ENCODE measurements at places on chromosomes 5 and 9.

DNA sequence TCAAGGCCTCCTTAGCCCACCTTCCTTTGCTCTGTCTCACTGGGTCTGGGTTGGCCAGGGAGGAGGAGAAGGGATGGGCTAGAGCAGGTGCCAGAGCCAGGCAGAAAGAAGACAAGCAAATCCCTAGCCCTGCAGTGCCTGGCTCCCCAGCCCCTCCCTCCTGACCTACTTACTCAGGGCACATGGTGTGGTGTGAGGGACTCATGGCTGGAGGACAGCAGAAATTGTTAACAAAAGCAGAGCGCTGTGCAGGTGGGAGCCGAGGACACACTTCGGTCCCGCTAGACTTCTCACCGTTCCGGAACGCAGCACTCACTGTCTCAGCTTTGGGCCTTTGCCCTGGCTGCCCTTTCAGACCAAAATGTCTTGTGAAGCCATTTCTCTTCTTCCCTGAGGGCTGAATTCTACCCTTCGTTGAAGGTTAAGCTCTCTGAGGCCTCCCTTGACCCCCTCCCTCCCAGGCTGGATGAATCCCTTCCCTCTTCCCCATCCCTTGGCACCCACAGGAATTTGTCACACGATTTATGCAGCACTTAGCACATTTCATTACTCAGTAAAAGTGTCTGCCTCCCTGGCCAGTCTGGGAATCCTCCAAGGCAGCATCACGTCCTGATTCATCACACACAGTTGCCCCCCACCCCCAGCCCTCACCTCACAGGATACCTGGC lies 263.9 kb upstream of the TRPC7 start:
- no peak for DNase-seq

GRCh38 chr5:149681252-149681651 lies 48.9 kb upstream of the PPARGC1B start:
- DNase-seq = no peak

GRCh38 chr9:82052081-82052480 lies 63.5 kb downstream of the SPATA31D1 start:
- DNase-seq = no peak

GRCh38 chr5:106818552-106818951 lies 852.2 kb downstream of the EFNA5 start:
- DNase-seq = no peak

DNA sequence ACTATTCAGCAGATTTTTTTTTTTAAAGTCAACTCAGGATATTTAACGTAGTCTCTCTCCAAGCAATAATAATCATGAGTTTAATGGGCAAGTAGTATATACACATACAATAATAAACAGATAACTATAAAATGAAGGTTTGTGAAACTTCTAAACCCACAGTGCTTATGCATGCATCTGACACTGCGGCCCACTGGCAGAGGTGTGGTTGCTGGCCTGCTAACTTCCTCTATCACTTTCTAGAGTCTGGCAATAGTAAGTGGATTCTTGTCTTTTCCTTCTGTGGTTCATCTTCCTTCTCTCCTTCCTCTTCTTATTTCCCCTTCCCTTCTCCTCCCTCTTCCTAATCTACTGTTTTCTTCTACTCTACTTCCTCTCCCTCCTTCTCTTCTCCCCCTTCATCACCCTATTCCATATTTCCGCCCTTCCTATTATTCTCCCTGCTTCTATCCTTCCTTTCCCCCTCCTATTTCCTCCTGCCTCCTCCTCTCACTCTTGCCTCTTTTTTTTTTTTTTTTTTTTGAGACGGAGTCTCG lies 18.6 kb upstream of the AGXT2 start:
- no peak for DNase-seq

DNA sequence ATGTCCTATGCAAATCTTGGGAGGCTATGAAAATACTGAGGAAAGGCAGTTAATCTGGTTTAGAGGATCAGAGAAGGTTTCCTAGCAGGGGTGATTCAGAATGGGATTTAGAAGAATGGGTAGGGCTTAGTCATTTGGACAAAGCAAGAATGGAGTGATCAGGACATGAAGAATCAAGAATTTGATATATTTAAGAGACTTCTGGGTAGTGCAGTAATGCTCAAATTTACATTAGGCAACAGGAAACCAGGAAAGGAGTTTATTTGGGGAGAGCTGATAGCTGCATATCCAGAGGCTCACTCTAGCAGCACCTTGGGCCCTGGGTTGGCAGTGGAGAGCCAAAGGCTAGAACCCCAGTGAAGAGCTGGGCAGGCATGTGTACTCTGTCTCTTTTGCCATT lies 78.9 kb upstream of the PAPPA start:
- DNase-seq = no peak

GRCh38 chr9:107948601-107949000 lies 459.0 kb upstream of the KLF4 start:
- DNase-seq = no peak

DNA sequence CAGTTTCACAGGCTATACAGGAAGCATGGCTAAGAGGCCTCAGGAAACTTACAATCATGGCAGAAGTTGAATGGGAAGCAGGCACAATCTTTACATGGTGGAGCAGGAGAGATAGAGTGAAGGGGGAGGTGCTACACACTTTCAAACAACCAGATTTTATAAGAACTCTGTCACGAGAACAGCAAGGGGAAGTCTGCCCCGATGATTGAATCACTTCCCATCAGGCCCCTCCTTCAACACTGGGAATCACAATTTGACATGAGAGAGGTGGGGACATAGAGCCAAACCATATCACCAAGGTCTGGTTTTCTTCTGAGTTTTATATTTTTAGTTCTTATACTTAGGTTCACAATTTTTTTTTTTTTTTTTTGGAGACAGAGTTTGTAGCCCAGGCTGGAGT lies 16.1 kb downstream of the ZCCHC9 start:
- no peak for DNase-seq

GRCh38 chr5:106085556-106085955 lies 1585.2 kb downstream of the EFNA5 start:
- no peak for DNase-seq

Measured in DMS79 (cell line).